GM12891 (cell line): ENCODE measurements at places on chromosomes 6 and 20.
A peak's percentile ranks its signal among the peaks of the same experiment; 100 is the strongest.

DNA sequence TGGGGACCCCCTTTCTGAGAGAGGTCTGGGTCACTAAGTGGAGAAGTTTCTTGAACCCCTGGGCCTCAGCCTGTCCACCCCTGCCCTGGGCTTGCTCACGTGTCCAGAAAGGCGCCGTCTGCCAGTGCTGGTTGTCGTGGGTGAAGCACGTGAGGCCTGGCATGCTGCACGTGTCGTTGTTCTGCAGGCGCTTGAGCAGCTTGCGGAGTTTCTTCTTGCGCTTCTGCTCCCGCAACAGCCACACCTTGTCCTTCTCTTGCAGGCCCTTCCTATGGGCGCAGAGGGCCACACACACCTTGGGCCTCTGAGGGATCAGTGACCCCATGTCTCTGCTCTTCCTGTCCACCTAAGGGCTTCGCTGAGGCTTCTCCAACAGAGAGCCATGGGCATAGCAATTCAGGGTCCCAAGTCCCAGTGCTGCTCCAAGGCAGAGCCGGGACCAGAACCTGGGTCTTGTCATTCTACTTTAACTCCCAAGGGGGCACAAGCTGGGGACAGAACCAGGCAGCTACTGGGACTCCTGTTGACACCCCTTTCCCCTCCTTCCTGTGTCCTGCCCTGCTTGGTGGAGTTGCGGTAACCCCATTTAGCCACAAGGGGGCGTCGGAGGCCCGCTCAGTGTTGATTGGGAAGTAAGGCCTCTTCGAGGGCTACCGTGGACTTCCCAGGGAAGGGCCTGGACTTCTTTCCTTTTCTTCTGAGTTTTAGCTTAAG is 121.8 kb downstream of the SULF2 start:
- peak; percentile 74 for DNase-seq

DNA sequence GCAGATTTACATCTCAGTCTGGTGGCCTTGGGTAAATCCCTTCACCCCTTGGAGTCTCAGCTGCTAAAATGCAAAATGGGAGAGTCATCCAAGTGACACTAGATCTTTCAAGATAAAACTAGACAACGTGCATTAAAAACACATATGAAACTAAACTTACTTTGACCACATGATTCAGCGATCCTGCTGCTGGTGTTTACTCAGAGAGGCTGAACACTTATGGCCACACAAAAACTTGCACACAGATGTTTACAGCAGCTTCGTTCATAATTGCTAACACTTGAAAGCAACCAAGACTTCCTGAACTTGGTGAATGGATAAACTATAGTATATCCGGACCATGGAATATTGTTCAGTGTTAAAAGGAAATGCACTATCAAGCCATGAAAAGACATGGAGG is 55.3 kb upstream of the GPR6 start:
- DNase-seq, result no peak

DNA sequence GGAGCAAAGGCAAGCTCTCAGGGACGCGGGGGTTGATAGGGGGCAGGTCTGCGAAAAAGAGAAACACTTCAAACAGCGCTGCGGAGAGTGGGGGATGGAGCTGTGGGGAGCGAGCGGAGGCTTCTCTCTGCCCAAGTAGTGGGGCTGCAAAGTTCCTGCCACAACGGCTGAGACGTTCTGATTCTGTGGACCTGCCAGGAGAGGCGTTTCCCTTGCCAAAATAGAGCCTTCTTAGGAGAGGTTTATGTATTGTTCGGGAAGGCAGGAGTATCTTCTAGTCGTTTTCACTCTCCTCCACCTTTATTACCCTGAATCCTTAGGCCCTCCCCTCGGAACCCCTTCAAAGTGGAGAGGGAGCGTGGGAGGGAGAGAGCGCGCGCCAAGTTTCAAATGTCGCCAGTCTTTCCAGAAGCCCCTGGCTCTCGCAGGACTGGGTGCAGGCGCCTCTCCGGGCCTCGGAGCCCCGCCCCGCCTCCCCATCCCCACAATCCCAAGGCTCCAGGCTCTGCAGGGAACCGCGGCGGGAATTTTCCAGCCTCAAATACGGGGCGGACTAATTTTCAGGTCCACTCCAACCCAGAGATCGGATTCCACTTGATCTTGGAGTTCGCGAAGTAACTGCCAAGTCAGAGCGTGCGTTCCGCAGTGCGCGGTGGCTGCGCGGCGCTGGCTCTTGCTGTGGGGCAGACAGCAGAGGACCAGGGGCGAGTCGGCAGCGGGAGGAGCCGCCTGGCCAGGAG is 10.0 kb upstream of the POU3F2 start:
- no peak for DNase-seq

DNA sequence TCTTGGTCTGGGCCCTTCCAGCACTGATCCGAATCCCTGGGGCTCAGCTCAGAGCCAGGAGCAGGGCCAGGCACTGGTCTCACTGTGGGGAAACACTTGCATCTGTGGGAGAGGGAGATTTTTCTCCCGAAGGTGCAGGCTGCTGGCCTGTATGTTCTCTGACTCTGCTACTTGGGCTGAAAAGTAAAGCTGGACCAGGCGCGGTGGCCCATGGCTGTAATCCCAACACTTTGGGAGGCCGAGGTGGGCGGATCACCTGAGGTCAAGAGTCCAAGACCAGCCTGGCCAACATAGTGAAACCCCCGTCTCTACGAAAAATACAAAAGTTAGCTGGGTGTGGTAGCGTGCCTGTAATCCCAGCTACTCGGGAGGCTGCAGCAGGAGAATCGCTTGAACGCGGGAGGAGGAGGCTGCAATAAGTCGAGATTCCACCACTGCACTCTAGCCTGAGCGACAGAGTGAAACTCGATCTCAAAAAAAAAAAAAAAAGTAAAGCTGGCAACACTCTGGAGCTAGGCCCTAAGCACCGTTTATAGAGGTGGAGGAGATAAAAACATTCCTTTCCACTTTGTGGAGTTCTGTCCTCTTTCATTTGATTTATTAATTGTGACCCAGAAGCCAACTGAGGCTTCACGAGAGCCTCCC is 41.7 kb downstream of the JPH2 start:
- no peak for DNase-seq

DNA sequence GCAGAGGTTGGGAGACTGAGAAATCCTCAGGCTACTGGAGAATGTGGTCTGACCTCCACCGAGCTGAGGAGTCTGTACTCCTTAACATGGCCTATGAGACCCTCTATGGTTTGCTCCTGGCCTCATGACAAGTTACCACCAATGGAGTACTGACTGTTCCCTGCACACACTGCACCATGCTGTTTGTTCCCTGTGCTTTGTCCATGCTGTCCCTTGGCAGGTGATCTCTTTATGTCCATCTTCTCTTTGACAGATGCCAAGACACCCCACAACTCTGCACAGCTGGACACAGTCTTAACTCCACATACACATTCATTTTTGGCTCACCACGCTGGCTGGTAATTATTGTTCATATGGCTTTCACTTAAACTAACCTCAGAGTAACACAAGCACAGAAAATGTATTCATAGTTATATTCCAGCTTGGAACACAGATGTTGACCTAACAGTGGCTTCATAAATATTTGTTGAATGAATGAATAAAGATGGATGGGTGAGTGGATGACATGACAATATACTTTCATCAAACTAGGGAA is 258.0 kb downstream of the ATXN1 start:
- no peak for DNase-seq

DNA sequence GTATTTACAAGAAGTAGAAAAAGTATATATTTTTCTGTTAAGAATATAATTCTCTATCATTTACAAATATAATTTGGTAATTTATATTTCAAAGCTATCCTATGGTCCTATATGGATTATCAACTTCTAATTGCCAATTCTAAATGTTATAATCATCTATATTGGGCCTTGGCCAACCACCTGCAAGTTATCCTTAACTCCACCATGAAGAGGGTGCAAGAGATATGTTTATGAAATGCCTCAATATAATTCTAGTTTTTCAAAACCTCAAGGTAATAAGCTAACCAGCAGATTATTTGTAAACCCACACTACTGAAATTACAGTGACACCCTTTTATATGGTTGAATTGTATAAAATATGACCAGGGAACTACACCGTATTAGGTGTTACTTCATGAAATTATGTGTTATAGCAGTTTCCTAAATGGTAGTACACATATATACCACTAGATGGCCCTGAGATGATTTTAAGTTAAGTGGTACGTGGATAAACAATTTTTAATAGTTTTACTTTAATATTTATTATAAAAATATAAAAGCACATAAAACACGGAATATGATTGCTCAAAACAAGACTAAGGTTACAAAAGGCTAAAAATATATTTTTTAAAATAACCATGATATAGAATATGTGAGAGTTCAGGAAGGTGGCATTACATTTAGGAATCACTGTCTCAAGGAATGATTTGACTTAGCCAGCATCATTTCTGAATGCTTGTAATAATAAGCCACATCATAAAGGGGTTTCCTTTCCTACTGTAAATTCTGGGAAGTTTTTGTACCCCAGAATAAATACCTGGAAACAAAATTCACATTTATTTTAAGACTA is 9.8 kb upstream of the PNISR start:
- DNase-seq, result no peak

- no peak for DNase-seq
Observed at GRCh38 chr6:41939176-41939847, 2.3 kb downstream of the CCND3 start.

DNA sequence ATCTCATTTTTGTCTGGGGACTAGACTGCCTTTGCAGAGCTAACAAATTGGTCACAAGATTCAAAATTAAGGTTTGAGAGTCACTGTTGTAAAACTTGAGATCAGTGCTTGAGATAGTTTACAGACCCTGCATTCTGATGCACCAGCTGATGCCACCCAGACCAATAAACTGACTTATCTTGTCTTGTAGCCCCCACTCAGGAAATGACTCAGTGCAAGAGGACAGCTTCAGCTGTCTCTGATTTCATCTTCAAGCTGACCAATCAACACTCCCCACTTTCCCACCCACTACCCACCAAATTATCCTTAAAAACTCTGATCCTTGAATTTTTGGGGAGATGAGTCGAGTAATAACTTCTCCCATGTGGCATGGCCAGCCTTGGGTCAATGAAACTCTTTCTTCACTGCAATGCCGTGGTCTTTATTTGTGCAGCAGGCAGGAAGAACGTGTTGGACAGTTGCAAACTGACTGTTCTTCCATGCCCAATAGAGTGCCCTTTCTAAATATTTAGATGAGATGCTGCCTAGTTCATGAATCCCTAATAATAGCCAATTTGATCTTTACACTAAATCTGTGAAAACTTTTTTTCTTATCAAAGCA is 48.3 kb upstream of the PROKR2 start:
- no peak for DNase-seq

DNA sequence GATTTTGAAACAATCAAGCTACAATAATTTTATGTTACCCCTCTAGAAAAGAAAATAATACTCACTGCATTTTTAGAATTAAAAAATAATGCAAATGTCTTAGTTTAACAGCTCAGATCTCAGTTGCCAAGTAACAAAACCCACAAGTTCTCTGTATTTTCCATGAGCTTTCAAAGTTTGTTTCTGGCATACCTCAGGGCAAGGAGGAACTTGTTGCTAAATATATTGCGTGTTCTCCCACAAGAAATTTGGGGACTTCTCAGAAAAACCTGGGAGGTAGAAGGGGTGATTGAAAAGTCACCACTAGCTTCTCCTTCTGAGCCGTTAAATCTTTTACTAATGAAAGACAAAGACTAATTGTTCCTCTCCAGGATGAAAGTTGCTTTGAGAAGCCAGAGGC is 236.8 kb upstream of the MARCKS start:
- DNase-seq, result no peak

DNA sequence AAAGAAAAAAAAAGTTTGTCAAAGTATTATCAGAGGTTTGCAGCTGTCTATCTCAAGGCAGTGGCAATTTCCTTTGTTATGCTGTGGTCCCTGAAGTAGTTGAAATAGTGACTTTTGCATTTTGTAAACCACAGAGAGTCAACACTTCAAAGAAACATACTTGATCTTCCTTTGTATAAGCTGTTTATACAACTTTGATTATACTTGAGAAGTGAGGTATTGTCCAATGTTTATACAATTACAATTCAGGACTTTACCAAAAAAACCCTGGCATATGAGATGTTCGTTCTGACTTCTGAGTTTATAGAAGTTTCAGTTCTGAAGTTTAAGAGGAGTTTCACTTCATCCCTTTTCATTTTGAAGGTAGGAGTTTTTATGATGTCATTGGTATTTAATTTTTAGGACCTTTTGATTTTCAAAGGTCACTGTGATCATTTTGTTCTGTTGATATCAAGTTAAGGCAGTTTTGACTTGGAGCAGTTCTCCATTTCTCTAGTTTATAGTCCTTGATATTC is 4.0 kb downstream of the STK4 start:
- no peak for DNase-seq

DNA sequence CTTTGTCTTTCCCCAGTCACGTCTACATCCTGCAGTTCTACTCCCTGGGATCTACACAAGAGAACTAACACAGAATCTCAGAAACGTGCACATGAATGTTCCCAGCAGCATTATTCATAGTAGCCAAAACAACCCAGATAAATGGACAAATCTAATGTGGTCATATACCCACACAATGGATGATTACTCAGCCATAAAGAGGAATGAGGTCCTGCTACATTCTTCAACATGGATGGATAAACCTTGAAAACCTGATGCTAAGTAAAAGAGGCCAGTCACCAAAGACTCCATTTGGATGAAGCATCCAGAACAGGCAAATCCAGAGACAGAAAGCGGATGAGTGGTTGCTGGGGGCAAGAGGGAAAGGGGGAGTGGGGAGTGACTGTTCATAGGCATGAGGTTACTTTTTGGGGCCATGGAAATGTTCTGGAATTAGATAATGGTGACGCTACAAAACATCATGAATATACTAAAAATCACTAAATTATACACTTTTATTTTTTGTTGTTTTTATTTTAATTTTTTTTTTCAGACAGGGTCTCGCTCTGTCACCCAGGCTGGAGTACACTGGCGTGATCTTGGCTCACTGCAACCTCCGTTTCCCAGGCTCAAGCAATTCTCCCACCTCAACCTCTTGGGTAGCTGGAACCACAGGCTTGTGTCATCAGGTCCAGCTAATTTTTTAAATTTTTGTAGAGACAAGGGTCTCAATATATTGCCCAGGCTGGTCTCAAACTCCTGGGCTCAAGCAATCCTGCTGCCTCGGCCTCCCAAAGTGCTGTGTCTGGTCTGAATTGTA is 50.8 kb upstream of the DSN1 start:
- no peak for DNase-seq

DNA sequence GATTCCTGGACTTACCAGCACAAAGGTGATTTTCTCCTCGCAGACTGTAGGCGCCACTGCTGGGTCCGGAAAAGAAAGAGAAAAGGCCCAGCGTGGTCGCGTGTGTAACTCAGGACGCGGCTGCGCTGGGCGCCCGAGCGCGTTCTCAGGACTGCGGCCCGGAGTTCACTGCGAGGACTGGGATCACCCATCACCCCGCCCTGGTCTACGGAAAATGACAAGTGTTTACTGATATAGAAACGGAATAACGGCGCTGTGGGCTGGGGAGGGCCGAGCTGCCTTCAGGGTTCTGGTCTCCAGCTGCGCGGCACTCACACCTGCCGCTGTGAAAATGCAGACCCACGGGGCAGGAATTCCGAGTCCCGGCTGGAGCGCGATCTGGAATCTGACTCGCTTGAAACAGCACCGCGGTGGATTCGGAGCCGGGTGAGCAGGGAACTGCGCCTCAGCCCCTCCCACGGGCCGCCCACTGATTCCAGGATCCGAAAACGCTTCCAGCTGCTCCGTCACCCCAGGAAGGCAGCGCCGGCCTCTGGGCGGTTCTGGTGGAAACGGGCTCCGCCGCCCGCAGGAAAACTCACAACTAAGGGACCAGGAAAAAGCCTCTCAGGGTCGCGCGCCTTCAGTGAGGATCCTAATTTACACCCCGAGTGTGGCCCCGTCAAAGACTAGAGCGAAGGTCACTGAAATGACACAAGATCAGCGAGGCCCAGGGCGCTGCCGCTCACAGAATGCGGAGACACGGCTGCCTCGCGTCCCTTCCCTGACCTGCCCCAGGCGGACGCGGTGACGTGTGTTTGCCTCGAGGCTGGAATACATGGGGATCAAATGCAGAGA is 34.5 kb downstream of the HLA-A start:
- DNase-seq, result peak; percentile 49
